ENCODE measurements at places on chromosomes 6 and 20.

- no peak for DNase-seq
Observed at GRCh38 chr20:43450841-43451799, 6.6 kb upstream of the SRSF6 start.

DNA sequence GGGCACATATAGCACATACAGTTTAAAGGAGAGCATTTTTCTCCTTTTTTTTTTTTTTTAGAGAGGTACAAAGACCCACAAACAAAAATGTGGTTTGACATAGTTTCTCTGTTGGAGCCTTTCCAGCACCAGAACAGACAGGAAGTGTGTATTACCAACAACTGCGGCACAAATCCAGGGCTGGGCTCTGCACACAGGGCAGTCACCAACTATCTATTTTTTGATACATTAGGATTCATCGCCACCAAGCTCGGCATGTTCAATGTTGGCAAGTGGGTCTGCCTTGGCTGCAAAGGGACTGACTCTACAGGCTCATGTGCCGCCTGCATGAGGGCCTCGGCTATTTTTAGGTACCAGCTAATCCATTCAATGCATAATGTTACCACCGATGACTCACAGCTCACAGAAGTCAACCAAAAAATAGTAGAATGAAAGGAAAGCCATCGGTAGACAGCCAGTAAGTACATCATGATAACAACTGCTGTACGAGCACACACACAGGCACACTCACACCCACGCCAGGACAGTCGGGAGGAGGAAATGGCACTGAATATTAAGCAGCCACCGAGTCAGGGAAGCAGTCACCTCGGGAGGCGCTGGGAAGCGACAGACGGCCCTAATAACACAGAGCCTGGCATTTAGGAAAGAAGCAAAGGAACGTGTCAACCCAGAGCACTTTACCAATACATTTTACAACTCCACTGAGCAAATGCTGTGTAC, 81.6 kb downstream of the GMPR start:
- peak; percentile 63 for DNase-seq

GRCh38 chr20:24361541-24361940, 107.9 kb upstream of the SYNDIG1 start:
- DNase-seq: no peak

- no peak for DNase-seq
Observed at GRCh38 chr6:30463242-30463641, 26.1 kb upstream of the HLA-E start.

GRCh38 chr6:166417285-166417691, 34.5 kb upstream of the MPC1 start:
- DNase-seq: no peak

DNA sequence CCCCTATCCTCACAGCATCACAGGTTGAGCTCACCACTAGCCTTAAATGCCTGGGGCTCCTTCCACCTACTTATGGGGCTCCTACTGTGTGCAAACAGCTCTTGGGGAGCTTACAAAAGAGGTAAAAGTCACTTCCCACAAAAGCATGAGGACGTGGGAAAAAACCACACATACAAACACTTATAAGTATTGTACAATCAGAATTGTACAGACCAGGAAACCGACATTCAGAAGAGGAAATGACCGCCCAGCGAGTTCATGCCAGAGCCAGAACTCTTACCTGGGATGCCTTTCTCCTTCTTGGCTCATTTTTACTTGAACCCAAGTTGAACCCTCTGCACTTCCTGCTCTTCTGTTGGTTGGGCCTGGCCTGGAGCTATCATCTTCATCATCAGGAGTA, 6.3 kb upstream of the PPP1R16B start:
- no peak for DNase-seq

GRCh38 chr20:22063753-22064152, 358.3 kb downstream of the PAX1 start:
- DNase-seq: no peak

DNA sequence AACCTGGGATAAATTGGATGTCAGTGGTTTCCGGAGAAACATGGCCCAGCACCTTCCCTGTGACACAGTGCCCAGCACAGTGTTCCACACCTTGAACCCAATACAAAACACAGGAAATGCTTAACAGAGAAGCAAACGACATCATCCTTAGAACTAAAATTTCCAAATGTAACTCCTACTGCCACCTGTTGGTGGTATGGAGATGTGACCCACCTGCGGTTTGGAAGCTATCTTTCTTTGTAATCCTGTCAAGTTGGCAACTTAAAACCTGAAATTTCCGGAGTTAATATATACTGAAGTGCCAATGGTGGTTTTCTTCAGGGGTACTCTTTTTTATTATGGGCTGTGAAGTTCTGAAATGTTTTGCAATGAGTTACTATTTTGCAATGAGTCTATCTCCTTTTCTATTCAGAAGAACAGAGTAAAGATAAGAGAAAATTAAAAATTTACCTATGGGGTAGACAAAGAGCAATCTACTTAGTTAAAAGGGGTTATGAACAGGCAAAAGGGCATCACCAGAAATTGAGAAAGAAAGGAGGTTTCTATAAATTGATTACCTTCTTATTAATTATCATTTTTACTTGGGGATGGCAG, 658.8 kb downstream of the PTPRT start:
- DNase-seq: peak; percentile 38

- DNase-seq: no peak
Observed at GRCh38 chr20:43243672-43244269, 54.1 kb upstream of the PTPRT start.

GRCh38 chr6:95431637-95432228, 145.6 kb upstream of the MANEA start:
- peak; percentile 30 for DNase-seq

GRCh38 chr20:46350201-46350985, 42.1 kb upstream of the CDH22 start:
- peak; percentile 87 for DNase-seq

DNA sequence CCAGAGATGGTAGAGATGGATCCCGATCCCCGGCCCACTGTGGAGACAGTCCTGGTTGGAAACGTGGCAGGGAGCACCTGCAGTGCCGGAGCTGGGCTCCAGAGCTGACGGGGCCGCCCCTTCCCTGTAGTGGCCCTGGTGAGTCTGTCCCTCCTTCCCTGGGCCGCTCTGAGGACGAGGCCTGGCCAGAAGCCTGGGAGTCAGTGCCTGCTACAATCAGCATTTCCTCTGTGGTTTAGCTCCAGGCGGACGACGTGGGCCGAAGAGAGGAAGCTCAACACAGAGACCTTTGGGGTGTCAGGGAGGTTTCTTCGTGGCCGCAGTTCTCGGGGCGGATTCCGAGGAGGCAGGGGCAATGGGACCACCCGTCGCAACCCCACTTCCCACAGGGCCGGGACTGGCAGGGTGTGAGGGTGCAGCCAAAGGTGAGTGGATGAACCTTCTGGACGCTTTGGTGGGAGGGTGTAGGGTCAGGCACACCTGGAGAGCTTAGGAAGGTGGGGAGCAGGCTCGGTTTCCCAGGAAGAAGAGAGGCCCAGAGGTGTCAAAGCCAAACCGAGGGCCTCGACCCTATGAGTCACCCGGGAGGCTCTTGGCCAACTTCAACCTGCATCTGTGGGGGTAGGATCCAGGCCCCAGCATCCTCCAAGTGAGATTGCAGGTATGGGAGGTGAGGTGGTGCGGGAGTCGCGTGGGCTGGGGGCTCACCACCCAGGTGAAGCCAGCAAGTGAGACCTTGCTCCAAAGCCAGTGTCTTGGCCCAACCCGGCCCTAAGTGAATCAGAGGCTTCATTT, 9.9 kb downstream of the PSMA7 start:
- DNase-seq: no peak

DNA sequence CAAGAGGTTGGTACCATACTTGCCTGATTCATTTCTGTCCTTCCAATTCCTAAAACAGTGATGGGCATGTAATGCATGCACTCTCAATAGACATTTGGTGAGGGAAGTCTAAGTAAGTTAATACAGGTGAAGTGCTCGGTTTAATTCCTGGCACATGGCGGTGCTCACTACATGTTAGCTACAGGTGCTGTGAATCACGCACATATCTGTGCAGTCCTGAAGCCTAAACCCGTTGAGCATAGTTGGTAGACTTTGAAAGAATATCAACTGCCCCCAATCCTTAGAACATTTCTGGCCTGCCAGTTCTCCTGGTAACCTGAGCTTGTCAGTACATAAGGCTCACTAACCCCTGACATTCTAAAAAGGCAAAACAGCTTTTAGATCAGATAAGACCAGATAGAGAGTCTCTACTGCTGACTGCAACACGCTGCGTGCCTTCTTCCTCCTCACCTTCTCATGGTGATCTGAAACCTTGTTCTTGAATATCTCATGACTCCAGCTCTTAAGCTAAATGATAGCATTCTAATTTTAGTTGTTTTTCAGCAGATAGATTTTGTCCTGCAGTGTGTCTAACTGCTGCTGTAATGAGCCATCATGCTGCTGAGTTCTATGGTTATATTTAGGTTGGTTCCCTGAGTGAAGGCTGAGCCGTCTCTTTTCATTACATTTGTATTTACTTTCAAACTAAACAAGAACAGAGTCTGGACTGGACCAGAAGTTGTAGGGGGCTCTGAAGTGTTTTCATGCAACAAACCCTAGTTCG, 328.5 kb upstream of the QKI start:
- DNase-seq: no peak

- no peak for DNase-seq
Observed at GRCh38 chr6:124979294-124979678, 17.0 kb downstream of the RNF217 start.

DNA sequence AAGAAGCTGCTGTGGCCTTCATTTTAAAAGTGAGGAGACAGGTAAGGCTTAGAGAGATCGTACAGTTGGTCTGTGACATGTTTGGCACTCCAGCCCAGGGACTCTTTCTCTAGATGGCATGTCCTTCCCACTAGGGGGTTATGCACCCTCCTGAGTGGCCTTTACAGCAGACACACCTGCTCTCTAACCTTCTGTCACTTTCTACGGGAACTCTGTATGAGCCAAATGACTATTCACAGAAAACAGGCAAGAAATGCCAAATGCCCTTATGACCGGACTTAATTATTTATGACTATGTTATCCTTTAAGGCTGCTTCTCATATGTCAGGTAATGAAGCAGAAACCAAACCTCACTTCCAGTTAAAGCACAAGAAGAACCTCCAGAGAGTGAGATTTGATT, 91.2 kb downstream of the MAP3K5 start:
- no peak for DNase-seq

- no peak for DNase-seq
Observed at GRCh38 chr6:16437984-16438383, 199.6 kb downstream of the GMPR start.

GRCh38 chr6:29917857-29918256, 24.5 kb upstream of the HLA-A start:
- DNase-seq: no peak

GRCh38 chr6:82114748-82115147, 132.8 kb downstream of the IBTK start:
- DNase-seq: no peak

DNA sequence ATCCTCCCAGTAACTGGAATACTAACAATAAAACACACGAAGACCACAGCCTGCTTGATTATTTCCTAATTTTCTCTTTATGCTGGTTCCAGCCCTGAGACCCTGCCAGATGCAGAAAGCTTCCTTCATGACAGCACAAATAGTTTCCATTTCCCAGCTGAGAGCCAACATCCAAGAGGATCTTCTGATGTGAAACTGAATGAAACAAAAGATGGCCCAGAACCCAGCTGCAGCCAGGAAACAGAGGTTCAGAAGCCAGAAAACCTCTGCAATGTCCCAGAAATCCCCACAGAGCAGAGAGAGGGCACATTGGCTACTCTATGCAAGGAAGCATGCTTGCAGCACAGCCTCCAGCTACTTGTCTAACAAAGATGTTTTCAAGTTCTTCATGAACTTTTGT, 61.8 kb upstream of the PLEKHG1 start:
- no peak for DNase-seq

- DNase-seq: peak; percentile 71
Observed at GRCh38 chr6:34248198-34248726, 544 bp downstream of the SMIM29 start.

- DNase-seq: peak; percentile 43
Observed at GRCh38 chr6:159761129-159761872, 544 bp upstream of the ACAT2 start.

DNA sequence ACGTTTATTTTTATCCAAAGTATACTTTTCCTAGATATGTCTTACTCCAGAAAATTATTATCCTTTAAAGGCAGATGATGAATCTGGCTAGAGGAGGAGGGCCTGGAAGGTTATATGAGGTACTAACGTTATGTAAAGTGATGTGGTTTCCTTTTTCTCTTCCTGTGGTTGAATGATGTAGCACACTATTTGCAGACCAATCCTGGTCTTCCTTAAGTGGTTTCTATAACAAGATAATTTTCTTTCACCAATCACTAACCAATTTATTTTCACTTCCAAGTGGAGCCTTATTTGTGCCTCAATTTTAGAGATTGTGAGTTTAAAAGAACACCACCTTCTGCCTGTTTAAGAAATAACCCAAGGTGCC, 154.6 kb upstream of the SOX4 start:
- no peak for DNase-seq

DNA sequence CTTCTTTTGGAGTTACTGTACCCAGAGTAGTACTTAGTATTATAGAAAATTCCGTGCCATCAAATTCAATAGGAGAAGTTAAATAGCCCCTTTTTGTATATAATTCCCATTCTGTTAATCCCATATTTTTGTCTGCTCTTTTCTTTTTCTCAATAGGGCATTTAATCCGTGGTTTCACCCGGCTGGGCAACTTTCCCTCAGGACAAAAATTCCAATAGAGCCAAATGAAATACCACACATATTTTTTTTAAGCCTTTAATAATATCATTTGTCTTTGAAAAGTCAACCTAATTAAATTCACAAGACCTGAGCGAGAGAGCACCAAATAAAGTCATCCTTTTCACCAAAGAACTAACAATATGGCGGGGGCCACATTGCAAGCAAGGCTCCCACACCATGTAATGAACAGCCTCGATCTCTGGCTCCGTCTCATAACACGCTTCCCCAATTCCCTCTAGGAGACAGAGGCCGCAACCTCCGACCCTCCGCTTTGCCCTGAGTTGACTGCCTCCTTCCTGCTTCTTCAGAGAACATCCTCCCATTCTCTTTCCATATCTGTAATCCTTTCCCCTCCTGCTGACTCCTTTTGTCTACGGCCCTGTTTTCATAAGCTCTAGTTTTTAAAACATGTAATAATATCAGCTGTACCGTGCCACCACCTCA, 13.6 kb downstream of the NHSL1 start:
- DNase-seq: no peak

- DNase-seq: no peak
Observed at GRCh38 chr20:3509064-3509463, 38.2 kb downstream of the ATRN start.

DNA sequence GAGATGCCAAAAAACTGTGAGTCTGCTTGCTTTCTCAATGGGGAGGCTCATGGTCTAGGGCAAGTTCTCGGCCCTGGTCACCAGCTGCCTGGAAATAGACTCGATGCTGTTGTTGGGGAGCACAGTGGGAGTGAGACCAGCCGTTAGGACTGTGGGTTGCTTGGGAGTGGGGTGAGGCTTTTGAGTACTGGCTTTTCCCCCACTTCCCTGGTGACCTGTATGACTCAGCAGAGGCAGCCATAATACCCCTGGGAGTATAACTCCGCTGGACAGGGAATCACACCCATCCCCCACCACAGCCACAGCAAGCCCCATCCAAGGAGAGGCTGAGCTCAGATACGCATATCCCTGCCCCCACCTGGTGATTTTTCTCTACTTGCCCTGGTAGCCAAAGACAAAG, 48.9 kb upstream of the OGFRL1 start:
- no peak for DNase-seq

Measured in GM13976 (cell line).